ENCODE measurements at places on chromosomes 5 and 9. TPM values are rescaled to one million over a fixed set of nuclear protein-coding genes. Genes with fewer than 3 reads are reported as not detected.

GRCh38 chr5:68749631-68750030 lies 344.2 kb upstream of the SLC30A5 start:
- H3K27me3 ChIP-seq, result no peaks in the 10 kb centered on the region
- peak; percentile 37 for DNase-seq
- H3K36me3 ChIP-seq, result no peaks in the 10 kb centered on the region

GRCh38 chr5:68843624-68844364 lies 250.0 kb upstream of the SLC30A5 start:
- no peaks in the 10 kb centered on the region for H3K4me1 ChIP-seq
- no peak overlapping the region for H3K4me3 ChIP-seq
- no peak for DNase-seq
- no peaks in the 10 kb centered on the region for H3K36me3 ChIP-seq
- no peaks in the 10 kb centered on the region for H3K27me3 ChIP-seq
- H3K27ac ChIP-seq, result no peak overlapping the region

DNA sequence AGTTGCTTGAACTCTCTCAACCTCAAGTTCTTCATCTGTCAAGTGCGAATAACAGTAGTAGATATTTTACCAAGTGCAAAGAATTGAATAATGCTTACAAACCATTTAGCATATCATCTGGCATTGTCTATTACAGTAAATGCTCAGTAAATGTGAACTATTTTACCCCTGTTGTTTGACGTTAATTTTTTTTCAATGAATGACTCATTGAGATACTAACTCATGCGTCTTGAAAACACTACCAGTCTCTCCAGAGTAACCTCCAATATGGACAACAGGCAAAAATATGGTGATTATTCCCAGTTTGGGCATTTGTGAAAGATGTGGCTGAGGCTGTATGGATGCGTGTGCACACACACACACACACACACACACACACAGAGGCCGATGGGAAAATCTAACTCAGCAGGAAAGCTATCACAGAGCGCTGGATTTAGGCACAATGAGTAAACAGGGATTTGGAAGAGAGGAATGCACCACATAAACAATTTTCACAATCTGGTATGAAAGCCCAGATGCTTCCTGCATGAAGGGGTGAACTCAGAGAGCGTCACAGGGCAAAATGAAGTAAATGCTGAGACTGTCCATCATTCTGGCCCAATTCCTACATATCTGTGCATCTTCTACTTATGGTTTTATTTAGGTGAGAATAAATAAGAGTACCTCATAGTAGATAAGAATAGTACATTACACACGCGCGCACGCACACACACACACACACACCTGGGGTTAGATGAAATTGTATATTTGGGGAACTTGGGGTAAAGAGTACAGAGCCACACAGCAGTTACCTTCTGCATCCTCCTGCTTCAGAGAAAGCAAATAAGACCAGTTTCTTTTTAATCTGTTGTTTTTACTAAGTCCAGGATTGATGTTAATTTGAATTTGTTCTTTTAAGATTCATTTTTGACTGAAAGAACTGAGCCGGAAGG lies 128.7 kb downstream of the PALM2AKAP2 start:
- H3K27me3 ChIP-seq, result no peaks in the 10 kb centered on the region
- no peaks in the 10 kb centered on the region for H3K36me3 ChIP-seq
- H3K27ac ChIP-seq, result no peak overlapping the region

DNA sequence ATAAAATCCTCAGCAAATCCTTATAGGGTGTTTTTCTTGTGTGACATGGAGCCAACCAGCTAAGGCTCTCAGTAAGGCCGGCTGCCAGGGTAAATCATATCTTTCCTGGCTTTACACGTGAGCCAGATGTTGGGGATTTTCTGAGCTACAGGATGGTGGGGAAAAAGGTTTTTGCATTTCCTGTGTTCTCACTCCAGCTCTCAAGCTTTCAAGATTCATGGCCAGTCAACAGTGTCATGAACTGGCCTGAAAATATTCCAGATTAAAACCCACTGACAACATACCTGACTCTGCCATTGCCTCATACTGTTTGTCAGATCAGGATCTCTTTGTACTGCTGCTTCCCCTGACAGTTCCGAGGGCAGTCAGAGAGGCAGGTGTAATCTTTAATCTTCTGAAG lies 306.9 kb downstream of the GLIS3 start:
- H3K36me3 ChIP-seq, result no peaks in the 10 kb centered on the region
- H3K27ac ChIP-seq, result no peak overlapping the region
- no peak for DNase-seq
- H3K4me3 ChIP-seq, result no peak overlapping the region
- no peaks in the 10 kb centered on the region for H3K27me3 ChIP-seq

- no peaks in the 10 kb centered on the region for H3K36me3 ChIP-seq
- H3K27me3 ChIP-seq, result no peaks in the 10 kb centered on the region
- DNase-seq, result no peak
- H3K27ac ChIP-seq, result no peak overlapping the region
- H3K4me1 ChIP-seq, result no peaks in the 10 kb centered on the region
Observed at GRCh38 chr5:9037048-9037447, 508.8 kb downstream of the SEMA5A start.

DNA sequence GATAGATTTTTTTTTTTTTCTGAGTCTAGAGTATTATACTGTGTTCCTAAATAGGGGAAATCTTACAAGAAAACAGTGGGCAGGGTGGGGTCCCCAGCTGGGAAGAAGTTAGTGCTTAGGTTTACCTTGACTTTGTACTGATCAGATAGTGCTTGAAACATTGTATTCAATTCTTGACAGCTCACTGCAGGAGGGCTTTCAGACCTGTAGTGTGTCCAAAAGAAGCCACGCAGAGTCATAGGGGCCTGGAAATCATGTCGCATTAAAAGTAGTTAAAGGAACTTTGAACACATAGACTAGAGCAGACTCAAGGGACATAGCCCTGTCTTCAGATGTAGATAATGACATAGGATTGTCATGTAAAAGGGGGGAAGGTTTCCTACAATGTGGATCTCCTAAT lies 215.4 kb upstream of the NR4A3 start:
- no peaks in the 10 kb centered on the region for H3K4me1 ChIP-seq
- no peaks in the 10 kb centered on the region for H3K36me3 ChIP-seq
- H3K27me3 ChIP-seq, result no peaks in the 10 kb centered on the region
- no peak for DNase-seq
- H3K4me3 ChIP-seq, result no peak overlapping the region
- H3K27ac ChIP-seq, result no peak overlapping the region

DNA sequence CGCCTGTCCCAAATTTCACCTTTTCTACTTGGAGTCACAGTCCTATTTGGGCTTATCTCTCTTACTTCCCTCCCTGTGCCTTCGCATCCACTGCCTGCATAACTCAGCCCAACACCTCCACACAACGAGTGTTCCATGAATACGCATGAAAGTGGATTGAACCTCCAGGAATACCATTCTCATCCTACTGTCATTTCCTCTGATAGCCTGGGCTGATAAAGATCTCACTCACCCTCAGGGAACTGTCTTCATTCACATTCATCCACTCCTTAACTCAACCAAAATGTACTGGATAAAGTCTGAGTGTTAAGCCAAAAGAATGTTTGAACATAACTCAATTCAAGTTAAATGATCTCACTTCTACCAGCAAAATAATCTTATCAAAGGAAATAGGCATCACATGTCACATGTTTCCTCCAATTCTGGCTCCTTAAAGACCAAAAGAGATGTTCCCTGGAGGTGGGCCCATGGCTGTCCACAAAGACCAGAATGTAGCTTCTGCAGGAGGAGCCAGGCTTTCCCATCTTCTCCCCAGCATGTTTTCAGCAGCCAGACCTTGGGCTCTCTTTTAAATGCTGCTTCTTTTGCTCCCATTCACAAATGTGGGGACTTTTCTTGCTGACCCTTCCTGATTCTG lies 28.4 kb upstream of the TRIO start:
- H3K4me1 ChIP-seq, result no peaks in the 10 kb centered on the region
- no peak overlapping the region for H3K4me3 ChIP-seq
- H3K27ac ChIP-seq, result no peak overlapping the region
- no peaks in the 10 kb centered on the region for H3K36me3 ChIP-seq

DNA sequence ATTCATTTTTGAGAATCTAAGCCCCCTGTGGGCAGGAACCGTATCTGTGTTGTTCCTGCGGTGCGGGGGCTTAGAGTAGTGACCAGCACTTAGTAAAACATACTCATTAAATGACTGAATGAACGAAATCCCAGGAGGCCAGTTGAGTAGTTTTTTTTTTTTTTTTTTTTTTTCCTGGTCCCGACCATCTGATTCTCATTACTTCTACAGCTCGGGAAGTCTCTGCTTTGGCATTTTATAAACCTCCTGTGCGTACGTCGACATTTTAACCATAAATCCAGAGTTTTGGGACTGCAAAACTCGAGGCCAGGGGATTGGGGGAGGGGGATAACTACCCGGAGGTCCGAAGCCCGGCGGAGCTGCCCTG lies 31.5 kb upstream of the SPRY4 start:
- DNase-seq, result peak; percentile 86
- H3K27ac ChIP-seq, result peak overlapping the region; percentile 99
- H3K36me3 ChIP-seq, result no peaks in the 10 kb centered on the region
- H3K4me1 ChIP-seq, result peaks cover 56% of the 10 kb centered on the region

- no peaks in the 10 kb centered on the region for H3K36me3 ChIP-seq
- no peak overlapping the region for H3K4me3 ChIP-seq
- no peaks in the 10 kb centered on the region for H3K27me3 ChIP-seq
- no peak for DNase-seq
- H3K27ac ChIP-seq, result no peak overlapping the region
Observed at GRCh38 chr9:110140276-110140675, 67.7 kb downstream of the C9orf152 start.

DNA sequence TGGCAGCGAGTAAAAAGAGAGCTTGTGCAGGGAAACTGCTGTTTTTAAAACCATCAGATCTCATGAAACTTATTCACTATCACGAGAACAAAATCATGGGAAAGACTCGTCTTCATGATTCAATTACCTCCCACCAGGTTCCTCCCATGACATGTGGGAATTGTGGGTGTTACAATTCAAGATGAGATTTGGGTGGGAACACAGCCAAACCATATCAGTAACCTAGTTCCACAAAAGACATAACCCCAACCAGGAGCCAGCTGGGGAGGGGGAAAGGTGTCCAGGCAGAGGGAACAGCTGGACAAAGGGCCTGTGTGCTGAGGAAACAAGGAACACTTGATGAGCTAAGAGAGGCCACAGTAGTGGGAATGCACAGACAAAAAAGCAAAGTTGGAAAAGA lies 71.1 kb downstream of the BASP1 start:
- H3K36me3 ChIP-seq, result no peaks in the 10 kb centered on the region
- no peak for DNase-seq
- no peak overlapping the region for H3K27ac ChIP-seq
- H3K27me3 ChIP-seq, result no peaks in the 10 kb centered on the region

- peaks cover 7% of the 10 kb centered on the region for H3K4me1 ChIP-seq
- DNase-seq, result no peak
- H3K4me3 ChIP-seq, result no peak overlapping the region
- no peaks in the 10 kb centered on the region for H3K27me3 ChIP-seq
- H3K36me3 ChIP-seq, result no peaks in the 10 kb centered on the region
Observed at GRCh38 chr5:378976-379742, 57.6 kb downstream of the AHRR start.

Gene WDR5
- 67.7 TPM for total RNA-seq

Gene TXNDC8
- total RNA-seq, result not detected

Gene PDLIM4
- 8.9 TPM for total RNA-seq

Gene SPINK4
- total RNA-seq, result not detected
